T-cell (primary cell): ENCODE measurements at places on chromosomes 5 and 9. TPM values are rescaled to one million over a fixed set of nuclear protein-coding genes. Genes with fewer than 3 reads are reported as not detected.

SPINK6 gene
- not detected for total RNA-seq

NADK2 gene
- 10.3 TPM for total RNA-seq

KLHL3 gene
- 28.0 TPM for total RNA-seq

PAEP gene
- total RNA-seq, result not detected

IL17B gene
- total RNA-seq, result not detected

CARD9 gene
- 1.4 TPM for total RNA-seq

STOML2 gene
- total RNA-seq, result 42.9 TPM

MCIDAS gene
- not detected for total RNA-seq

DNA sequence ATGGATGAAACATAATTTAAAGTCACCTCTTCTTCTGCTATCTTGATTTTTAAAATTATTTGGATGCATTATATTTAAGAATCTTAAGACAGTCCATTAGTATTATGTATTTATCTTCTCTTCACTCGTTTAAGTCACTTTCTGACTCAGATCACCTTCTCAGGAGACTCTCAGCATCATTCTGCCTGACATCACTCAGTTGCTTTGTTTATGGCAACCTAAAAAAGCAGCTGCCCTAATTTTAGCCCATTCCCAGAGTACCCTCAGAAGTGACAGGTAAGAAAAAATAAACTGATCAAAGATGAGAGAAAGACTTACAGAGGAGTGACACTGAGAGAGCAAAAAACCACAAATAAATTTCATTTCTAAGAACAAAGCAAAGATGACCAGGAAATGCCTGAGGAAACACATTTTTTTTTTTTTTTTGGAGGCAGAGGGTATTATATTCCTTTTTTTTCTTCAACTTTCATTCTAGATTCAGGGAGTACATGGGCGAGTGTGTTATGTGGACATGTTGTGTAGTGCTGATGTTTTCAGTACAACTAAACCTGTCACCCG is 140.5 kb downstream of the MUSK start:
- no peak for DNase-seq

DNA sequence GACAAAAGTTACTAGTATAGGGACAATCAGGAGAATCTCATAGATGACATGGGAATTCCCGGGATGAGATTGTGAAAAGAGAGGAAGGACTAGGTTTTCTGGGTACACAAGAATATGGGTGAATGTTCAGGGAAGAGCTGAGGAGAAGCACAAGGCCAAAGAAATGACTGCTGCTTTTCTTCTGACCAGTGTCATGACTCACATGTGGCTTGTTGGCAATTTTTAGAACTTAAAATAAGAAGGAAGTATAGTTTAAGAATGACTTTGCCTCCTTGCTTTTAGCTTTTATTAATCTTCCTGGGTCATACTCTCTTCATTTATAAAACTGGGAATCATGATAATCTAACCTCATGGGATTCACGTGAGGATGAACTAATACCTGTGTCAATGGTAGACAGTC is 652.4 kb upstream of the MEF2C start:
- DNase-seq, result no peak

DNA sequence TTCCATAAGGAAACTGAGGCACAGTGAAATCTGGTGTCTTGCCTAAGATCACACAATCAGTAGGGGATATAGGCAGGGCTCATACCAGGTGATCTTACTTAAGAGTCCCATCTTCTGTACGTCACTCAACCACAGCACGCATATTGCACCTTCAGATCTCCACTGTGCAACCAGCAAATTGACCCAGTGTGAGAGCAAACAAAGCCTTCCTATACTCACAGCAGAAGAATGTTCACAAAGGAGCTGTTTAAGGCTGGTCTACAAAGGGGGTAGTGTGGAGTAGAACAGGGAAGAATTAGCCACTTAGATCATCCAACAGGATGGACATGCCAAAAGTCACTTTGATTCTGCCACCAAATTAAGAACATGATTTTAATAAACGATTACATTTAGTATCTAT is 305.9 kb downstream of the SLIT3 start:
- no peak for DNase-seq

- DNase-seq, result no peak
Measured at GRCh38 chr5:10581424-10581748, 17.5 kb downstream of the ANKRD33B start.

- DNase-seq, result no peak
Measured at GRCh38 chr5:10564838-10565784, 1.2 kb downstream of the ANKRD33B start.

GRCh38 chr9:120477534-120478001 is 102.4 kb downstream of the CDK5RAP2 start:
- DNase-seq, result no peak

- no peak for DNase-seq
Measured at GRCh38 chr5:149930043-149930748, 14.4 kb downstream of the PDE6A start.

GRCh38 chr9:123696476-123696875 is 233.4 kb downstream of the DENND1A start:
- no peak for DNase-seq

GRCh38 chr5:89036704-89037489 is 153.9 kb upstream of the MEF2C start:
- no peak for DNase-seq

GRCh38 chr9:116391306-116391900 is 237.8 kb downstream of the PAPPA start:
- no peak for DNase-seq

DNA sequence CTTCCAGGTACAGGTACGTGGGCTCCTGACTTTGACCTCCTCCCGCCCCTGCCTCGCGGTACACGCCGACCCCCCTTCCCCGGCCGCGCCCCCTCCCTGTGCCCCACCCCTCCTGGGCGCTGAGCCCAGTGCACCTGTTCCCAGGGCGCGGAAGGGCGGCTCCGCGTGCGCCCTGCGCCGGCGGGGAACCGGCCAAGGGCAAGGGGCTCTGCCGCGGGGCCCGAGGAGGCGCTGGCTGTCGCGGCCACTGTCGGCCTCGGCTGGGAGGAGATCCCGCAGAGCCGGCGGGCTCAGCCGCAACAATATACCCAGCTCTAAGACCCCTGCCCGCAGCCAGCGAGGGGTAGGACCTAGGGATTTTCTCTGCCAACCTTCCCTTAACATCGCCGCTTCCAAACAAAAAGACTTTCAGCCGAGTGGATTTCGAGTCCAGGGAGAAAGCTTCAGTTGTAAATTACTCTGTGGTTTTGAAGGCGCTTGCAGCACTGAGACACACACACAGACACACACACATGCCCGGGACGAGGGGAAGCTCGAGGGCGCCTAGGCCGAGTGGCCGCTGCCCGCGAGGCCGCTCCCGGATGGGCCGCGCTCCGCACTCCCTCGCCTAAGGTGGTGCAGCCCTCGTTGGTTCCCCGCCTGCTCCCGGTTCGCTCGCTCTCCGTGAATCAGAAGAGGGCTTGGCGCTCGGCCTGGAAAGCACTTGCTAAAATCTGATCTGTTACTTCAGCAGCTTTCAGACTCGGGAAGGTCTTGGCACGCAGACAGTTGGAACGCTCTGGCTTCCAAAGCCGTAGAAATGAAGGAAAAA is 1.2 kb downstream of the FGF18 start:
- no peak for DNase-seq

DNA sequence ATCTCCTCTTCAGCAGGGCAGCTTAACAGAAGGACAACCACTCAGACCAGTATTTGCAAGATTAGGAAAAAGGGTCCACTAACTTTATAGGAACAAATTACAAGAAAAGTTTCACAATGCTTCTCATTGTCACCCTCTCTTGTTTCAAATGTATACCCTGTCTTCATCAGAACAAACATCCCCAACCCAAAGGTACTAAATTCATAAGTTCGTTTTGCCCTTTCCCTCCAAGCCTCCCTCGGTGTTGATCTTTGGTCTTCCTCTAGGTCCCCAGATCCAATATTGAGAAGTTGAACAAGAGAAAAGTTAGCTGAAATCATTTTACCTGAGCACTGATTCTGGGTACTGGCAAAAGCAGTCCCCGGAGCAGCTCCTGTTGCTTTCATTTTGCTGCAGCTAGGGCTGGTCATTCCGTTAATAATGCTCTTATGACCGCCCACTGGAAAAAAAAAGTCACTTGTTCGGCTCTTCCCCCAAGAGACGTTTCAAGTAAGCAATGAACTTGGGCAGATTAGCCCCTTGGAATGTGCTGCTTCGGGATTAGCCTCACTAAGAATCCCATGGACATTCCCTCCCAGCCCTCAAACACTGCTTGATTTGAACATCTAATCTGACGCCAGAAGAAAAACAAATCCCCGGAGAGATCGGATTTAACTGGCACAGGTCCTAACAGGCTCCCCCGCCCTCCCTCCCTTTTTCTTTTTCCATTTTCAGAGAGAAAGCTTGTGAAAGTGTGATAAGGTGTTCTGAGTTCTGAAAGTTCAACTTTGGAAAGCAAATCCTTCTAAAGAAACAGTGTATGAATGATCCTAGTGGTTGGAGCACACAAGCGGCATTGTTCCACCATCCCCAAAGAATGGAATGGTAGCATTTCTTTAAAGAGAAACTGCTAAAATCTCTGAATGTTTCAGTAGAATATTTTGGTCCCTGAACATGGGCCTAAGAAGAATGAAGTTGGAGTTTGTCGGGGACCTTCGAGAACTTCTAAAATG is 252.5 kb downstream of the TRPM3 start:
- no peak for DNase-seq

DNA sequence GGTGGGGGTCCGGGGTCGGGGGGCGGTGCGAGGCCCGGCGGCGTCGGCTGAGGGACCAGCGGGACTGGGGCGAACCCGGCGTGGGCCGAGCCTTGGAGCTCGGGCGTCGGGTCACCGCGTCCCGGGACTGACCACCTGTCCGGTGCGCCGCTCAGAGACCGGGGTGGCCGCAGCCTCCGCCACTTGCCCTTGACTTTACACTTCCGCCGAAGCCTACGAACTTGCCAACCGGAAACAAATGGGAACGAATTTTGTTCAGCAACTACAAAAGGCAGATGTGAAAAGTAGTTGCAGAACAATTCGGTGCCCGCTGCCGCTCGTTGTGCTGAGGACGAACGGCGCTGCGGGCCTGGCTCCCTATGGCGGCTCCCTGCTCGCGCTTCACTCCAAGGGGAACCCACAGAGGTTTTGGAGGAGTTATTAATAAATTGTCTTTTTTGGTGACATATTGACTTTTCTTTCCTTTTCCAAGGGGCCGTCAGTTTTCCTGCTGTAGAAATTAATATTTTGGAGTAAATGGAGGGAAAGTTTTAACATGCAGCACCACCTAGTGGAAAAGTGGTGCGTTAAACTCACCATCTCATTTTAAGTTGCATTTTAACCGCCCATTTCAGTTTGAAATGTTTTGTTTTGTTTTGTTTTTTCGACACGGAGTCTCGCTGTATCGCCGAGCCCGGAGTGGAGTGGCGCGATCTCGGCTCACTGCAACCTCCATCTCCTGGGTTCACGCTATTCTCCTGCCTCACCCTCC is 490 bp downstream of the PCBD2 start:
- peak; percentile 73 for DNase-seq

GRCh38 chr5:108655750-108656450 is 91.8 kb upstream of the FER start:
- no peak for DNase-seq

- DNase-seq, result no peak
Measured at GRCh38 chr5:16431490-16431889, 34.1 kb downstream of the ZNF622 start.

GRCh38 chr5:124936626-124936933 is 190.1 kb upstream of the ZNF608 start:
- no peak for DNase-seq
